ENCODE measurements at places on chromosomes 5 and 9.

DNA sequence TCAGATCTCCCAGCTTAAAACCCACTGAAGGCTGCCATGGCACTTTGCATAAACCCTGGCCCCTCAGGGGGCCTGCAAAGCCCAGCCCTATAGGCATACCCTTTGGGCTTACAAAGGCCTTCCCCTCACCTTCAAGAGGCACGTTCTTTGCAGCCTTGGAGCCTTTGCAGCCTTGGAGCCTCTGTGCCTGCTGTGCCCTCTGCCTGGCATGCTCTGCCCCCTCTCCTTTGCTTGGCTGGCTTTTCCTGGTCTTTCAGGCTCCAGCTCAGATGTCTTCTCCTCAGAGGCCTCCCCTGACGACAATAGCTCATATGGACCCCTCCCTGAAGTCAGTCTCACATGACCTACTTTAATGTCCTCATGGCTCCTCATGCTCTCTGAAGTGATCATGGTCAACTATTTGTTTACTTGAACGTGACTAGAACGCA, 60.3 kb downstream of the CXXC5 start:
- no peak for DNase-seq

- no peak for DNase-seq
Observed at GRCh38 chr9:129838707-129839259, 3.5 kb downstream of the USP20 start.

GRCh38 chr9:131743096-131743495, 3.2 kb upstream of the RAPGEF1 start:
- DNase-seq: no peak

- peak; percentile 94 for DNase-seq
Observed at GRCh38 chr5:99019812-99020697, 91.2 kb upstream of the CHD1 start.

- DNase-seq: peak; percentile 23
Observed at GRCh38 chr5:141402553-141403243, at the start of gene PCDHGA9. PCDHGA9 (plus strand) TSS chr5:141402778; CDS start chr5:141402953, 175 bp downstream.

- DNase-seq: no peak
Observed at GRCh38 chr5:6761333-6761732, 48.1 kb downstream of the TENT4A start.

GRCh38 chr5:168314735-168315411, 23.4 kb downstream of the WWC1 start:
- DNase-seq: no peak

DNA sequence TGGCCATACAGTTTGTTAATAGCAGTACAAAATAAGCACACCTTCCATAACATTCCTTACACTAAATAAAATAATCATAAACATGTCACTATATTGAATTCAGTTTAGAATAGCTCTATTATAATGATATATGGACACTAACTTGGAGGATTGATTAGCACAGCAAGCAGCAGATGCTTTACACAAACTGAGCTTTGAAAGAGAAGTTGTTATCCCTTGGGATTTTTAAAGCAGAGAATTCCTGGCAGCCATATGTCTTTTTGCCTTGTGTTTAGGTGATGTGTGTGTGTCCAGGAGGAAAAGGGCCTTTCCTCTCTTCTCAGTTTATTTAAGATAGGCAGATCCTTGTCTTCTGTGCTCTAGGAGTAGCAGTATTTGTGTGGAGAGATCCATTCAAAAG, 232.2 kb upstream of the GRIN3A start:
- no peak for DNase-seq

DNA sequence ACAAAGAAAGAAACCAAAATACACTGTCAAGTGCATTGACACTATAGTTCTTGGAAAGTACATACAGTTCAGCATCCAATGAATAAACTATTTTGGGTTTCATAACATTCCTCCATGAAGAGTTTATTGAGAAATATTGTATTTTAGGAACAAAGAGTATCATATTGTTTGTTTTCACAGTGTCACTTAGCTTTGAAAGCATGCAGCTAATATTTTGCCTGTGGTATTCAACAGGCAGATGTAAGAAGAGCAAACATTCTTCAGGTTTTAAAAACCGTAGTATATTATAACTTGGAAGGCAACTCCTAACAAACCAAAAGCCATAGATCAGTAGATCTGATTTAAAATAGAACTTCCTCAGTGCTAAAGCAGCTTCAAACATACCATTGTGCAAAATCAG, 4.5 kb downstream of the PRELID2 start:
- no peak for DNase-seq

GRCh38 chr5:37043693-37044092, 167.1 kb downstream of the NIPBL start:
- peak; percentile 76 for DNase-seq

GRCh38 chr5:132232465-132232864, 4.8 kb upstream of the P4HA2 start:
- DNase-seq: no peak

- DNase-seq: no peak
Observed at GRCh38 chr5:175821790-175822211, 49.6 kb upstream of the CPLX2 start.

DNA sequence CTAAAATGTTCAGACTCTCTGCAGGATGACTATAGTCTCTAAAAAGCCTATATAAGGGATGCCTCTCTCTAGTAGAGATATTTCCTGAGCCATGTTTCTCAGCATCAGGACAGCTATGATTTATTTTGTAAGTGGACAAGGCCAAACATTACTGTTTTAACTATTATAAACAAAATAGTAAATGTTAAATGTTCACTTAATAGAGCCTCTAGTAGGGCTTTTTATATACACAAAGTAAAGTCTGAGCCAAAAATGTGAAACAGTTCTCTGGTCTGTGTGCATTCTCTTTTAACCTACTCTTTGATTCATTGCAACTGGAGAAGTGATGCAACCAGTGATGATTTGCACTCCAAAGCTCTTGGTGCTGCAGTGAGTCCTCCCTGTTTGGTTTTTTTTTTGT, 220.5 kb downstream of the GDNF start:
- no peak for DNase-seq

DNA sequence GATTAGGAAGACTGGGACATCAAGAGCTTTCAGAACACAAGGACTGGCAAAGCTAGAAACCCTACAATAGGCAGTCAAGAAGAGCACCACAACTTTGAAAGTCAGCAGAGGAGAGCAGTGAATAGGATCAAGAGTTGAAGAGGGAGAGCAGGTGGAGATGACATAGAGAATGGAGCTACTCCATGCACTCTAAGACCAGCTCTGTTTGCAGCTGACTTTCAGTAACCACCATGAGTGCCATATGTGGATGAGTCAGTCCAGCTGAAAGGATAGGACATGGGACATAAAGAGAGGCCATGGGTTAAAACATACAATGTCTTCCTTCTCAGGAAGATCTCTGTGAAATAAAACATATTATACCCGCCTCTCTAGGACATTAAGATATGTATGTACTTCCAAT, 289.1 kb upstream of the KLF4 start:
- DNase-seq: no peak

- DNase-seq: no peak
Observed at GRCh38 chr9:22514871-22515270, 68.2 kb downstream of the DMRTA1 start.

DNA sequence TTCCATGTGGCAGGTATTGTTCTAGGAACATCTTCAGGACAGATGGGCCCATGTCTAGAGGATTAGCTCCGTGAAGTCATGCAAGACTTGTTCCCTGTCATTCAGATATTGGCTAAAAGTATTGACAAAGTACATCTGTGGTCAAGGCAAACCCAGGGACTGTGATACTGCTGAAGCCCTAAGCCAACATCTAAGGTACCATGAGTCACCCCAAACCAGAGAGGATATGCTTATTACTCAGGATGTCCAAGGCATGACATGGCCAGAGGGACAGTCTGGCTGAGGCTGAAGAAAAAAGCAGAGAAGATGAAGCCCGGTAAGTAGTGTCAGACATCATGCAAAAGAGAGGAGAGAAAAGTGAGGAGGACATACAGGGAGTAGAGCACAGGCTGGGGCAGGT, 31.0 kb downstream of the HMHB1 start:
- no peak for DNase-seq

DNA sequence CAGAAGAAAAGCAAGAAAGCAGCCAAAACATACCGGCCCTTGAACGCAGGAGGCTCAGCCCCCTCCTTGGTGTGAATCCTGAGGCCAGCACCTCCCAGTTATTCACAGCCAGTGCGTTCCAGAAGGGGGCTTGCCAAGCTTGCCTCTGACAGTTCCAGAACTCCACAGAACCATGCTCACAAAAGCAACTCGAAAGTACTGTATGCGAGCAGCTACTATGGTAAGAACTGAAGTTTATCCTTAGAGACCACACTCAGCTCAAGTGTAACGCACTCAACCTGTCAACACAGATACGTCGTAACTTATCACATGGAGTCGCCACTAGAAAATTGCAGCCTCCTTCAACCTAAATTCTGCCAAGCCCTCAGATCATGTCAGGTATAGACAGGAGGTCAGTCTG, 1.4 kb downstream of the UBAC1 start:
- DNase-seq: no peak

DNA sequence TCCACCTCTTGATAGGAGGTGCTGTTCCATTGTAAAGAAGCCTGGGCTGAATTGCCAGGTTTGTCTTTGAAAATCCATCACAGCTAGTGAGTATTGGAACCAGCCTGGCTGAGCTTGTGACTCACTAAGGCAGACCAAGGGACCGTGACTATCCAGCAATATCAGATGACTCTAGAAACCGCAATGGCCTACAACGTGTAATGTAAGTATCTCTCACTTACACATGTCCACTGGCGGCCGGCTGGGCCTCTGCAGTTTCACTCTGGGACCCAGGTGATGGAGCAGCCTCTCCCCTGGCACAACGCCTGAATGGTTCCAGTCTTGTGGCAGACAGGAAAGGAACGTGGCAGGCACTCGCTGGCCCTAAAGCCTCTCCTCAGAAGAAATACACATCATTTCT, 3.1 kb upstream of the HRH2 start:
- no peak for DNase-seq

DNA sequence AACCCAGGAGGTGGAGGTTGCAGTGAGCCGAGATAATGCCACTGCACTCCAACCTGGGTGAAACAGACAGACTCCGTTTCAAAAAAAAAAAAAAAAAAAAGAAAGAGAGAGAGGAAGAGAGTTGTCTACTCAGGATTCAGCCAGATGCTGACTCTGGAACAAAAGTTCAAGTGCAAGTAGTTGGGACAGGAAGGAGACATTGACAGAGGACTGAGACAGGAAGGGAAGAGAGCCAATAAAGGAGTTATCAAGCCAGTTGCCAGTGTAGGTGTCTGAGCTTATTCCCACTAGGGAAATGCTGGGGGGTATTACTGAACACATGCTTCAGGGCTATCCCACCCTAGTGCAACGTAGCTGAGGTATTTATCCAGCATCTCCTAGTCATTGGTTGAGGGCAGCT, 147.7 kb upstream of the SLC1A3 start:
- no peak for DNase-seq

DNA sequence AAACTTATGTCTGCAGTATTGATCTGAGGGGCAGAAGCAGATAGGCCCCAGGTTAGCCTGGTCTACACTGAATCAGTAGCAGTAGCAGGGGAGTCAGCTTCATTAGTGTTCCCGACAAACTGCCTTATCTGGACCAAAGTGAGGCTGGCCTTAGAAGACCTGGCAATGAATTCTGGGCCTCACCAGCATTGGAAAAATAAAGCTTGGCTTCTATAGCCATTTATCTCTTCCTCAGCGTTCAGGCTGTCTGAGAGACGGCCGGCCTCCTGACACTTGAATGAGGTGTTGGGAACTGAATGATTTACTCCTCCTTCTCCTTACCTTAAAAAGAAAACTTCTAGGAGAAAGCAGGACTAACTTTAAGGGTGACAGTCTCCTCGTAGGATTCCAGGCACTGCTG, 141.8 kb upstream of the RUSC2 start:
- no peak for DNase-seq

GRCh38 chr9:37747271-37747753, 6.3 kb upstream of the TRMT10B start:
- DNase-seq: peak; percentile 68

DNA sequence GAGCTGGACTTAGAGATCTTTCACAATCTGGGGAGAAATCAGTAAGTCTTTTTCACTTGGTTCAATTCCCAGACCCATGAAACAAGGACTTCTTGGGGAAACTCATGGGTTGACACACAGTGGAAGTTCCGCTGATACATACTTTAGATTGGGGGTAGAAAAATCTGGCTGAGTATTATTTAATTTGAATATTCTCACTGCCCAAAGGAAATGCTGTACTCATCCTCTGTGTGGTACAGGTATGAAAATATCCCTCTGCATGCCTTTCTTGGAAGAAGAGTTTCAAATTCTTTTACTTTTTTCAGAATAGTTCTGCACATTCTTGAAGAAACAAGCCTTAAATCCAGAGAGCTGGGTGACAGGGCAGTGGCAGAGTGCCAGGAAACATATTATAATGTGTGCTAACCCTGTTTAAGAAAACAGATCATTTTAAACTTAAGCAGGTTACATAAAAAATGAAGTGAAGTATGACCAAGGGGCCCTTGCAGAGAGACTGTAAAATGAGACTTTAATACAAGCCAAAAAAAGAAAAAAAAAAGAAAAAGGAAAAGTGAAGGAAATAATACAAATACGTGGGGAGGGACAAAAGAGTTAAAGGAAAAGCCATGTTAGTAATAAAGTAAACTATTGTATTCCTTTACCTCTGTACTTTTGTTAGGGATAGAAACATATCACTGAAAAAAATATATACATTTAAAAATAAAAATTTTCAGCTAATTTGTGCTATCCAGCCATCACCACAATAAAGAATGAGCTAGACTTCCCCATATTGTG, 173.4 kb upstream of the NR3C1 start:
- DNase-seq: no peak

DNA sequence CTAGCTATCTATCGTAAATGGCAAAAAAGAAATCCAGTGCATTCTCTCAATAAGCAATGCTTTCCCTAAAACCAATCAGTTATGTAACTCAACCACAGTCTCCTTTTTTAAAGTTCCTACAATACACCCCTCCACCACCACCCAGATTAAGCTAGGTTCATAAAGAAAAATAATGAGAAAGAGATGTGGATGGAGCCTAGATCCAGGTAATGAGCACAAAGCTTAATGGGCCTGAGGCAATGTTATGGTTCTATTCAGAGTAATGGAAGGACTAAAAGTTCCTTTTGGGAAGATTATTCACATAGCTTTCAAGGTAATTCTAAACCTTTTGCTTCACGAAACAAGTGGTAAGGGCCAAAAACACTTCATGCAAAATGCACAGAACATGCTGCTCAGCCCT, 113.5 kb downstream of the MPDZ start:
- DNase-seq: no peak

GRCh38 chr5:179256328-179257175, 88.7 kb downstream of the ADAMTS2 start:
- DNase-seq: no peak

DNA sequence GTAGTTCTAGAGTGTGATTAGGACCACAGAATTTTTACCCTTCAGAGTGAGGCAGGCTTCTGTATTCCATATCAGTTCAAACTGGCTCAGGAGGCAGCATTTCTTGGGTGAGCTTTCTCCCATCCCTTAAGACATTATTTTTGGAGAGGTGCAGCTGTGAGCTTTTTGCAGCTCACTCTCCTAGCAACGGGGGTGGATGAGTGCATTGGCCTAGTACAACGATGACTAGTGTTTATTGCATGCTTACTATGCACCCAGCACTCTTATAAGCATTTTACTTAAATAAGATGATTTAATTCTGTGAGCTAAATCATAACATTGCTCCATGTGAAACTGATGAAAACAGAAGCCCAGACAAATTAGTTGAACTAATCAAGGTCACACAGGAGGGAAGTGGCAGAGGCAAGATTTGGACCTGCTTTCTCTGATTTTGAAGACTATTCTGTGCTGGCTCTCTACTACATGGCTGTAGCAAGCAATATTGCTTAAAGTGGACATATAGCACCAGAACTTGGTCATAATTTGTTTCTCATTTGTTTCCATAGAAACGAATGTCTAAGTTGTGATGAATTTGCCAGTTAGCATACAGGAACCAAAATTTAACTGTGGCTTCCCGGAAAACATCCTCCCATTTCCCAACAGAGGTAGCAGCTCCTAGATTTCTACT, 372.1 kb upstream of the RIOK2 start:
- DNase-seq: no peak
